Activated CD4-positive, alpha-beta memory T cell treated with anti-CD3 and anti-CD28 coated beads for 36 hours (primary cell): ENCODE measurements at places on chromosomes 5 and 9. TPM values are rescaled to one million over a fixed set of nuclear protein-coding genes. Genes with fewer than 3 reads are reported as not detected.

The KIF2A gene
- total RNA-seq: 209 TPM

The EGFLAM gene
- not detected for total RNA-seq

DNA sequence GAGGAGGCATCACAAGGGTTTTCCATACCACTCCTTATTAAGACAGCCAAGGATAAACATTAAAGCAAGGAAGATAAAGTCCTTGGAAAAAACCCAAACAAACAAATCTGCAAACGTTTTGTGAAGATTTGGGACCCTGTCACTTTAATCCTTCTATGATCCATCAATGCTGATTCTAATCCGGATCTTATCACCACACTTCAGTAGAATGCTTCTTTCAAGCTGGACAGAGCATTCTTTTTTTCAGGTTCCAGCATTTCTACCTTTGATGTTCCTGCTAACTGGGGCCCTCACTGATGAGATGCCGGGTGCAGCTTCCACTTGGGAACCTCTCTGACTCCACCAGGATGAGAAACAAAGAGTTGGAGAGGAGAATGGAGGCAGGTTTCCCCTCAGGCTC lies 132.8 kb upstream of the SHB start:
- DNase-seq: no peak

DNA sequence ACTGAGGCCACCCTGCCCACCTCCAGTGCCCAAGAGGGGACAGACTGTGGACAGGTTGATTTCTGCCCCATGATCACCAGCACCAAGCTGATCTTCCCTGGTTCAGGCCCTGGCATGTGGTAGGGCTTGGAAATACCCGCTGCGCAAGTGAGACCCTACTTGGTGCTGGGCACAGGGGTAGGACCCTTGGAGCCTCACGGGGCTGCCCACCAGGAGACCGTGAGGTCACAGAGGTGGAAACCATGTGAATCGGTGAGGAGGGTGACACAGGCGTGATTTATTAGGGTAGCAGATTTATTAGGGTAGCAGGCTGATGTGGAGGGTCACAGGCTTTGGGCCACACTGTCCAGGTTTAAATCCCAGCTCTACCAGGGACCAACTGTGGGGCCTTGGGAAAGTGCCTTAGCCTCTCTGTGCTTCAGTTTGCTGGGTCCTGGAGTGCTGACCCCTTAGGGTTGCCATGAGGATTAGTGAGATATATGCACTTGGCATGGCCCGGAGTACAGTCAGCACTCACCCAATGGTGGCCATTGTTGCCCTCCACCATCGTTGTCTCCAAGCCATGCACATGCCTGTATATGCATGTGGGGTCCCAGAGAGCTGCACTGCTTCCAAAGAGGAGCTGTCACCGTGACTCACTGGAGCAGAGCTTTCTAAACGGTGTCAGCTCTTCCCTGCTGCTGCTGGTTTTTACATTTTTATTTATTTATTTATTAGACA lies 20.9 kb upstream of the DUSP1 start:
- DNase-seq: no peak

GRCh38 chr5:10339058-10339811 lies 14.3 kb upstream of the MARCHF6 start:
- no peak for DNase-seq
